ENCODE measurements at places on chromosomes 7 and 10. TPM values are rescaled to one million over a fixed set of nuclear protein-coding genes. Genes with fewer than 3 reads are reported as not detected.

DNA sequence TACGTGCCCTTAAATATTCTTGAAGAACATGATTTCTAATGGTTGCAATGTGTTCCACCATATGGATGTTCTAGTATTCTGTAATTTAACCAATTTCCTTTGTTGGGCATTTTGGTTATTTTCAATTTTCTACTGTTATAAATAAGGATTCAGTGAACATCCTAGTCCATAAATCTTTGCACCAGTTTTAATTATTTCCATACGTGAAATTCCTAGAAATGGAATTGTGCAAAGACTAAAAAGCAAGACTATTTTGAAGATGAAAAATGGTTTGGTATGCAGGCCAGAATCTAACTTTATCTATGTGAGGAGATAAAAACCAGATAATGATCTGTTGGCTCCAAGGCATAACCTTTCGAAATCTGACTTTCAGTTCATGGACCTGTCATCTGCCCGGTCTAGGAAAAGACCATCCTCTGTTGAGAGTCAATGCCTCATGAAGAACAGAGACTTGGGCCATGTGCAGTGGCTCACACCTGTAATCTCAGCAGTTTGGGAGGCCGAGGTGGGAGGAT lies 633.2 kb upstream of the NRP1 start:
- DNase-seq, result no peak

GIMAP1 gene
- 9.0 TPM for total RNA-seq

HKDC1 gene
- total RNA-seq, result not detected

- DNase-seq, result no peak
These were observed 221.3 kb downstream of the PAXIP1 start for GRCh38 chr7:154781369-154782303.

DNA sequence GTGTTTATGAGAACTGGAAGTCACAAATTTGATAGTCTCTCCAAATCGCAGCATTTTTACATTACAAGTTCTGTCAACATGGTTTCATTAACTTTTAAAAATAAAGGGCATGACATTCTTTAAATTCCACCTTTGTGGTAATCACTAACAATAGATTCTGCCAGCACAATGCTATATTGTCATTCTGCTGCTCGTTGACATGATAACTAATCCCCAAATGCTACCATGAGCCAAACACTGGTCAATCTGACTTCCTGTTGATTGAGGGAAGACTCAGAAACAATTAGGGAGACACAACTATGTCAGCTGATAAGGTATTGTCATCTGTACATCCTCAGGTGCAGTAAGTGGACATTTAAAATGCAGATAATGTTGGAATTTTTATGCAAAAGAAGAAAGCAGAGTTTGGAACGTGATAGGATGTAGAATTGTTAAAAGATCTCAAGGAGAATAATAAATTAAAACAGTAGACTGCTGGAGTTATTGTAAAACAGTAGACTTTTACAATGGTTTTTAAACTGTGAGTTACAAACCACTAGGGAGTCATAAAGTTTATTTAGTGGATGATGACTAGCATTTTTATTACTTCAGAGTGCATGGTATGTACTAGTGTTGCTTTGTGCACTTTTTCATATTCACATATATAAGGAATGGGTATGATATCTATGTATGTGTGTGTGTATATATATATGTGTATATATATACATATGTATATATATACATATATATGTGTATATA lies 126.4 kb upstream of the DKK1 start:
- DNase-seq, result no peak

CREB5 gene
- total RNA-seq, result 18.0 TPM

GRCh38 chr7:120794106-120794729 lies 63.7 kb downstream of the TSPAN12 start:
- DNase-seq, result no peak
